ENCODE measurements at places on chromosomes 2 and 18.

DNA sequence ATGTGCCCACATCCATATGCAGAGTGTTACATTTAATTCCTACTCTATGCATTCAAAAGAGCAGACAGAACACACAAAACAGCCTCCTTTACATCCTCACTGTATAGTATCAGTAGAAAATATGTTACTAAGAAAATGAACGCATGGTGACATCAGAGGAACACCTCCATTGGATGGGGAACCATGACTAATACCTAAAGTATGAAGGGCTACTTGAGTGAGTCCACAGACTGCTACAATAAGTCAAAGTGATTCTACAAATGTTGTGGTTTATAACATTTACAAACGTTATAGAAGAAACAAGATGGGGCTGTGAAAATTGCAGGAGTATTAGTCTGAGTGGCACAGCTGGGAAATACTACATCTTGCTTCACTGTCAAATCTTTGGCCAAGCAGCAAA, 1830.9 kb upstream of the PIK3C3 start:
- no peak for DNase-seq

DNA sequence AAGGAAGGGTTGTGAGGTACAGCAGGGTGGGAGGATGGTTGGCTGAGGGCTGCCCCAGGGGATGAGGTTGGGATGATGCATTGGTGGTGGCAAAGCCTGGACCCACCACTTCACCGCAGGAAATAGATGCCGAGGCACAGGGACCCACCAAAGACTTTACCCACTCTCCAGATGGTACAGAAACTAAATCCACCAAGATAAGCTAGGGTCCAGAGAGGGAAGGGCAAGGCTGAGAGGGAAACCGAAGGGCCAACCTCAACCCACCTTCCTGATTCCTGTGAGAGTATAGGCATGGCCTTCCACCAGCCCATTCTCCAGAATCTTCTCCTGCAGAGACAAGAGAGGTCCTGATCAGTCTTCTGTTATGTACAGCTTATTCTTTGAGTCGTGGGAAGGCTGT, 18.1 kb downstream of the CAPN14 start:
- no peak for DNase-seq

DNA sequence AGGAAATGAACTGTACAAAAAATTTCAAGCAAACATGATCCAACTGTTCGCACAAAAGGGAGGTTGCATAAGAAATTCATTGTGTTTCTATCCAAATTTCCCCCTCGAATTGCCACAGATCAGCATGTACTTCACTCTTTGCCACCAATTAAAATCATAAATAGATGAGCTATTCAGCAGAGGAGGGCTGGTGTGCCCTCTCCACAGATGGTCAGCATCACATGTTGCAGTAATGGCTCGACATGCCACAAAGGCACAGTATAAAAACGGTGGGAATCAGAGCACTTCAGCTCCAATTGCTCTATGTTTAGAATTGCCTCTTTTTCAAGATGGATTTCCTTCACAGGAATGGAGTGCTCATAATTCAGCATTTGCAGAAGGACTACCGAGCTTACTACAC, at the start of gene G6PC2:
Gene G6PC2 (plus strand): TSS at position 289 of the 400 bp plus-strand sequence. CDS start 41 bp downstream, at position 330.
- no peak for DNase-seq

GRCh38 chr2:39455826-39456225, 18.7 kb upstream of the MAP4K3 start:
- DNase-seq, result no peak

GRCh38 chr2:203418271-203418670, 90.1 kb downstream of the ABI2 start:
- DNase-seq, result no peak

GRCh38 chr2:175048275-175048674, 43.1 kb upstream of the CHN1 start:
- no peak for DNase-seq

DNA sequence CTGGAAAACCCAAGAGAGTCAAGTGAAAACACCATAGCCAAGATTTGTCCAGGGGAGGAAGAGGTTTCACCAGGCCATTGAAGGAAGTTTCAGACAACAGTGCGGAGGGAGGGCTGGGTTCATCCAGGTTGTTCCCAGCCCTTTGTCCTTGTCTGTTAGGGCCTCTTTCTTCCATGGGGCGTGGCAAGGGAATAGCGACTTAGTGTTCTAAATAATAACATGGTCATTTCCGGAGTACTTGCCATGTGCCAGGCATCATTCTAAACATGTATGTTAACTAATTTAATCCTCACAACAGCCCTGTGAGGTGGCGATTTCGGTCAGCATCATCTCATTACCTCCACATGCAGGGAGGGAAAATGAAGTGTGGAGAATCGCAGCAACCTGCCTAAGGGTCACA, 77.3 kb downstream of the TCF7L1 start:
- DNase-seq, result no peak

GRCh38 chr2:105904938-105905337, 160.2 kb downstream of the NCK2 start:
- no peak for DNase-seq

DNA sequence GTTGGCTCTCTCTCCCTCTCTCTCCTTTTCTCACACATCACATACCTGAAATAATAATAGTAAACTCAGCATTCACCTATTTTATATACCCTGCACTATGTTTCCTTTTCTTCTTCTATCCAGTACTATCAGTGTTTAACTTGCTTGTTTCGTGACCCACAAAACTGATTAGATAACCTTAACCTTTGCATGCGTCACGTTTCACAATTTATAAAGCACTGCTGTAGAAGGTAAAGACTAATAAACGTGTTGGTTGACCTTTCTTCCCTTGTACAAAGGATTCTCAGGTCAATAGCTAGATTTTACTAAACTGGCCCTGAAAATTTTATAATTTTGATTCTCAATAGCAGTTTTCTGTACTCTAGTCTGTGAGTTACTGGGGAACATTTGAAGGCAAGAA, 791.7 kb downstream of the DPP10 start:
- no peak for DNase-seq

DNA sequence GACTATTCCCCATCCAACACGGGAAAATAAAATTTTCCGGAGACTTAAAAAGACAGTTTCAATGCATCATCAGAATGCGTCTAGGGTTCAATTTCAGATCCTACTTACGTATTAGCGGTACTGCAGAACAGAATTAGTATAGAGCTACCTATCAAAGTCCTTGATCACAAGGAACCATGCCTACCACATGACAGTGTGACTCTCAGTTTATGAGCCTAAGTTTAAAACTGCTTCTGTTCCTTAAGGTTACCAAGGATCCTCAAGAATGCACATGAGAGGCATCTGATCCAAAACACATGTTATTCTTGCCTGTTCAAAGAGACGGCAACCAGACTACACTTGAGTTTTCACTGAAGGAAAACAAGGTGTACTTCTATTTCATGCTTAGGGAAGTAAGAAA, 369.7 kb downstream of the EPHA4 start:
- DNase-seq, result no peak

DNA sequence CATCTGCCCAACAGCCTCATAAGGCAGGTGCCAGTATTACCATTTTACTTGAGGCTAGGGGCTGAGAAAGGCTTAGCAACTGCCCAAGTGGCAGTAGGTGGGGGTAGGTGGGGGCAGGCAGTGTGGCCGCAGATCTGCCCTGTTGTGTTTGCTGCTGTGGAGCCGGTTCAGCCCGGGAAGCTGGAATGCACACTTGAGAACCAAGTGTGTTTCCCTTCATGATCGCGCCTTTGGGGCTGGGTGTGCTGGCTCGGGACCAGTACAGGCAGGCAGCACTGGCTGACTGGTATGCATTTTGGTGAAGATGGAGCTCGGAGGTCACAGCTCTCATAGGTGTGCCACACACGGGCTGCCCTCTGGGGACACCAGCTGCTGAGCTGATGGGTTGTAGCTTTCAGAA, 85.1 kb downstream of the CABLES1 start:
- DNase-seq, result no peak

GRCh38 chr2:158731386-158731785, 63.7 kb upstream of the DAPL1 start:
- no peak for DNase-seq

Measured in CD4-positive, alpha-beta T cell treated with Interleukin-2 at 100 ng/mL for 4 hours (primary cell).